Vagina (tissue), 2 donors: ENCODE measurements at places on chromosomes 7 and 10. TPM values are rescaled to one million over a fixed set of nuclear protein-coding genes. Genes with fewer than 3 reads are reported as not detected.

DNA sequence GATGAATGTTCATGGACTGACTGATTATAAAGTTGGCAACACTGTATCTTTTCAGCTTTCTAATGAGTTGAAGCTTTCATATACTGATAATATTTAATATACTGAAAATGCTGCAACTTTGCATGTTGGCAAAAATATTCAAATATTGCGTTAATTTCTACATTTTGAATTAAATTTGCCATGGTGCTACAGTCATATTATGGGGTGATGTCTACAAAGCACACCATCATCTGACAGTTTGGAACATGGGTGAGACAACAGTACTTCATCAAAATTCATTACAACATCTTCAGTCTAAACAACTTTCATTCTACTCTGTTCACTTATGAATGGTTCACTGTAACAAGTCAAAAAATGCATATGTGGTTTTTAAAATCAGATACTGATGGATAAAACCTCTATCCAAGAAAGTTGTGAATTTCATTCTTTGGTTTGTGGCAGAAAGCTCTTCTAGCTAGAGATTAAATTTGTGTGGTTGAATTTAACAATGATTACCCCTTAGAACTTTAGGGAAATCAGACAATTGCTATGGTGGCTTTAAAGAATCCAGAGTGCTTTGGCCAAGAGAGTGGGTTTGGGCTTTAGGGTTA is 136.4 kb downstream of the TMEM26 start:
- H3K27ac ChIP-seq: no peak overlapping the region
- no peak overlapping the region for H3K4me3 ChIP-seq
- no peaks in the 10 kb centered on the region for H3K4me1 ChIP-seq

- no peaks in the 10 kb centered on the region for H3K4me1 ChIP-seq
- H3K27me3 ChIP-seq: no peaks in the 10 kb centered on the region
- H3K36me3 ChIP-seq: no peaks in the 10 kb centered on the region
- H3K4me3 ChIP-seq: no peak overlapping the region
- DNase-seq: no peak
Measured at GRCh38 chr10:78919181-78919966, 149.4 kb upstream of the ZMIZ1 start.

GRCh38 chr10:35316218-35316967 is 19.9 kb upstream of the CCNY start:
- no peak overlapping the region for H3K27ac ChIP-seq
- no peaks in the 10 kb centered on the region for H3K36me3 ChIP-seq
- no peaks in the 10 kb centered on the region for H3K27me3 ChIP-seq
- no peaks in the 10 kb centered on the region for H3K4me1 ChIP-seq
- no peak overlapping the region for H3K4me3 ChIP-seq

GRCh38 chr7:118057404-118057803 is 126.6 kb upstream of the LSM8 start:
- no peaks in the 10 kb centered on the region for H3K36me3 ChIP-seq
- no peaks in the 10 kb centered on the region for H3K4me1 ChIP-seq
- no peaks in the 10 kb centered on the region for H3K27me3 ChIP-seq
- no peak for DNase-seq
- H3K4me3 ChIP-seq: no peak overlapping the region

DNA sequence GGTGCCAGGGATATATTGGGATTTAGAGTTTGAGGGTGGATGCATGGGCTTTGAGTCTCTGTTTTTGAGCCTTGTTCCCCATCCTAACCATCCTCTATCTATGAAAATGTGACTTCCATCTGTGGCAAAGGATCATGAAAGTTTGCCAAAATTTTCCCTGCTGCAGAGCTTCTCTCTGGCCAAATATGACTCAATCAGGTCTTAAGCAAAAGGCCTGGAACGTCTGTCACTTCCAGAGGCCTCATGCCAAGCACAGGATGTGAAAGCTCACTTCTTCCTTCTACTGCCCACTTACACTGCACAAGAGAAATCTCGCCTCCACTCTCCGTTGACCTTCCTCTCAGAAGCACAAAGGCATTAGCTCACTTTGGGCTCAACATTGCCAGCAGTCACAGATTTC is 696.9 kb upstream of the NRP1 start:
- H3K36me3 ChIP-seq: no peaks in the 10 kb centered on the region
- H3K27me3 ChIP-seq: no peaks in the 10 kb centered on the region
- no peak overlapping the region for H3K27ac ChIP-seq
- DNase-seq: no peak
- H3K4me3 ChIP-seq: no peak overlapping the region
- H3K4me1 ChIP-seq: peaks cover 4% of the 10 kb centered on the region

GRCh38 chr10:77846718-77847311 is 79.7 kb downstream of the DLG5 start:
- no peak for DNase-seq
- peaks cover 23% of the 10 kb centered on the region for H3K36me3 ChIP-seq
- peaks cover 44% of the 10 kb centered on the region for H3K4me1 ChIP-seq
- no peak overlapping the region for H3K4me3 ChIP-seq

DNA sequence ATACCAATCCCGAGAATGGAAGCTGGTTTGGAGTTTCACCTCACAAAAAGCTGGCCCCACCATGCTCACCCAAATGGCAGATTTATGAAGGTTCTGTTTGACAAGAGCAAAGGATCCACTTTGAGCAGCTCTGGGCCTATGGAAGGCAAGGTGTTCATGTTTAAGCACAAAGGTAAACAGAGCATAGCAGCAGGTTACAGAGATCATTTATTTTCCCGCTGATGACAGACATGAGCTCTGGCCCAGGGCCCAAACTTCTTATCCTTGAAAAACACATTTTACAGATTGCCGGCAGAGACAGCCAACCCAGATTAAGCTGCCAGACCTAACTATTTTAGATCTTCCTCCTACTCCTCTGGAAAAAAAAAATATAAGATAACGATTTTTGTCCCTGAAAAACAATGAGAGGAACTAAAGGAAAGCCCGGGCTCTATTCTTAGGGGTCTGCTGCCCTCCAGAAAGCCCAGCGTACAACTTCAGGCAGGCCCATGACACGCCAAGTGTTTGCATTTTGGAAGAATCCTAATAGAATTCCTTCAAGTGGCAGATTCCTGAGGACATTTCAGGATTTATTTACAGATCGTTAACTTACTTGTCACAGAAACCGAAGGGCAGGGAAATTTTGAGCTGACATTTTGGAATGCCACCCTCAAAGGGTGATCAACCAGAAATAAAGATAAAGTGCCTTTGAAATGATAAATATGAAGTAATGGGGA is 40.0 kb downstream of the SYPL1 start:
- no peak overlapping the region for H3K4me3 ChIP-seq
- H3K4me1 ChIP-seq: peaks cover 72% of the 10 kb centered on the region
- no peaks in the 10 kb centered on the region for H3K36me3 ChIP-seq
- DNase-seq: peak; percentile 81
- H3K27ac ChIP-seq: peak overlapping the region; percentile 54
- H3K27me3 ChIP-seq: no peaks in the 10 kb centered on the region

GRCh38 chr10:86206240-86206579 is 160.4 kb downstream of the GRID1 start:
- no peak overlapping the region for H3K4me3 ChIP-seq
- no peak for DNase-seq
- no peaks in the 10 kb centered on the region for H3K27me3 ChIP-seq
- H3K4me1 ChIP-seq: no peaks in the 10 kb centered on the region
- H3K27ac ChIP-seq: no peak overlapping the region

The LDB1 gene
- 62.6 TPM for total RNA-seq

The MACC1 gene
- total RNA-seq: 6.9 TPM

The ARHGEF35 gene
- 8.3 TPM for total RNA-seq

The PRSS1 gene
- total RNA-seq: not detected

The PTN gene
- total RNA-seq: 48.4 TPM

The BMS1 gene
- 12.0 TPM for total RNA-seq
